ENCODE measurements at places on chromosomes 16 and 17. TPM values are rescaled to one million over a fixed set of nuclear protein-coding genes. Genes with fewer than 3 reads are reported as not detected.

The SCIMP gene
- polyA plus RNA-seq: 0.11 TPM

The SLC13A5 gene
- polyA plus RNA-seq: not detected

The ACSF2 gene
- 20.0 TPM for polyA plus RNA-seq

The TVP23A gene
- 0.08 TPM for polyA plus RNA-seq

The EVI2A gene
- polyA plus RNA-seq: 1.9 TPM

The ABCA10 gene
- 0.58 TPM for polyA plus RNA-seq

The FTSJ3 gene
- 44.6 TPM for polyA plus RNA-seq

The KRTAP16-1 gene
- not detected for polyA plus RNA-seq

The MT4 gene
- polyA plus RNA-seq: not detected

The WSCD1 gene
- 2.5 TPM for polyA plus RNA-seq

The GAS7 gene
- polyA plus RNA-seq: 52.2 TPM

The NHLRC4 gene
- polyA plus RNA-seq: 0.46 TPM

The TBC1D3L gene
- 1.6 TPM for polyA plus RNA-seq

The DPEP3 gene
- polyA plus RNA-seq: not detected

The SCRN2 gene
- 58.5 TPM for polyA plus RNA-seq

The TBC1D3G gene
- not detected for polyA plus RNA-seq

The CSHL1 gene
- not detected for polyA plus RNA-seq

The SCNN1B gene
- 0.34 TPM for polyA plus RNA-seq

The TNP2 gene
- polyA plus RNA-seq: not detected

The SULT1A4 gene
- 12.9 TPM for polyA plus RNA-seq

The RBFOX1 gene
- polyA plus RNA-seq: 13.4 TPM

The DYNC1LI2 gene
- polyA plus RNA-seq: 38.3 TPM

The SCN4A gene
- polyA plus RNA-seq: 1.8 TPM

The OR3A3 gene
- polyA plus RNA-seq: not detected

The NPTX1 gene
- not detected for polyA plus RNA-seq

The HES7 gene
- polyA plus RNA-seq: 0.40 TPM

The TBC1D3I gene
- not detected for polyA plus RNA-seq

The PLSCR3 gene
- polyA plus RNA-seq: 28.3 TPM

The CCDC144A gene
- polyA plus RNA-seq: 0.78 TPM

The ASPA gene
- polyA plus RNA-seq: 0.88 TPM

The HAS3 gene
- 0.72 TPM for polyA plus RNA-seq

The ERCC4 gene
- 1.4 TPM for polyA plus RNA-seq

The NRN1L gene
- polyA plus RNA-seq: 1.8 TPM

The MFSD6L gene
- not detected for polyA plus RNA-seq

The TMEM235 gene
- not detected for polyA plus RNA-seq

The KRTAP4-9 gene
- not detected for polyA plus RNA-seq

The TMEM100 gene
- polyA plus RNA-seq: 4.1 TPM
